Glutamatergic neuron (in vitro differentiated cells): ENCODE measurements at places on chromosomes 7 and 10.
A peak's percentile ranks its signal among the peaks of the same experiment; 100 is the strongest.

GRCh38 chr10:118266098-118266748 is 75.9 kb downstream of the FAM204A start:
- DNase-seq, result no peak

- no peak for DNase-seq
Measured at GRCh38 chr7:140168816-140169215, 8.0 kb downstream of the KDM7A start.

- DNase-seq, result no peak
Measured at GRCh38 chr7:10192074-10192473, 781.6 kb upstream of the PHF14 start.

- no peak for DNase-seq
Measured at GRCh38 chr7:148045521-148045920, 545.0 kb upstream of the C7orf33 start.

DNA sequence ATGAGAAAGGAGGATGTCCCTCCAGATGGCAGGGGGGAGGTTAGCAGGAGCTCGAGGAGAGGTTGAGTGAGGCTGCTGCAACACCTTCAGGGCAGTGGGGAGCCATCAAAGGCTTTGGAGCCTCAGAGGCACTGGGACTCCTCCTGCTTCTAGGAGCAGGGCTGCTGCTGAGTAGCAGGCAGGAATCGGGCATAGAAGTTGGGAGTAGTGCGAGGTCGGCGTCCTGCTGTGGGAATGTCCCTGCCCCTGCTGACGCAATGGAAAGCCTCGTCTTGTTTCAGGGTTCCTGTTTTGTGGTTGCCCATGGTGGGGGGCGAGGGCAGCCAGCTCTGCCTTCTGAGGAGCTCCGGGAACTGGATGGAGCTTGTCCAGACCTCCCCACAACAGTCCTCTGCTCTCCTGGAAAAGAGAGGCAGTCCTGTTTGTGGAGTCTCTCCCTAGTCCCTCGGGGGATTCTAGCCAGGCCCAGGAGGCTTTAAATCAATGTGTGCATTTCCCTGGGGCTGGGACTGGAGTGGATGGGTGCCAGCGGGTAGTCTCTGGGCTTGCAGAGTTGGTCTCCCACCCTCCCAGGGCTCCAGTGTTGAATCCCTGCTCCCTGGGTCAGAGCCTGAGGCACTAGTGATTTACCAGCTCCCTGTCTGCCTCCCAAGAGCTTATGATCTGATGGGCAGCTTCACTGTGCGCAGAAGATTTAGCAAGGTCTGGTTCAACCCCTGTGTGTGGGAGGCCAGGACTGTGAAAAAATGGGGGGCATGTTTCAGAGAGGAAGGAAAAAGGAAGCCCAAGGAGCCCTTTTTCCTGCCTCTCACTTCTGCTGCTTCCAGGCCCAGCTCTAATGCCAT is 98.7 kb upstream of the PPIF start:
- no peak for DNase-seq

- DNase-seq, result no peak
Measured at GRCh38 chr7:30900053-30900452, 11.6 kb upstream of the AQP1 start.

DNA sequence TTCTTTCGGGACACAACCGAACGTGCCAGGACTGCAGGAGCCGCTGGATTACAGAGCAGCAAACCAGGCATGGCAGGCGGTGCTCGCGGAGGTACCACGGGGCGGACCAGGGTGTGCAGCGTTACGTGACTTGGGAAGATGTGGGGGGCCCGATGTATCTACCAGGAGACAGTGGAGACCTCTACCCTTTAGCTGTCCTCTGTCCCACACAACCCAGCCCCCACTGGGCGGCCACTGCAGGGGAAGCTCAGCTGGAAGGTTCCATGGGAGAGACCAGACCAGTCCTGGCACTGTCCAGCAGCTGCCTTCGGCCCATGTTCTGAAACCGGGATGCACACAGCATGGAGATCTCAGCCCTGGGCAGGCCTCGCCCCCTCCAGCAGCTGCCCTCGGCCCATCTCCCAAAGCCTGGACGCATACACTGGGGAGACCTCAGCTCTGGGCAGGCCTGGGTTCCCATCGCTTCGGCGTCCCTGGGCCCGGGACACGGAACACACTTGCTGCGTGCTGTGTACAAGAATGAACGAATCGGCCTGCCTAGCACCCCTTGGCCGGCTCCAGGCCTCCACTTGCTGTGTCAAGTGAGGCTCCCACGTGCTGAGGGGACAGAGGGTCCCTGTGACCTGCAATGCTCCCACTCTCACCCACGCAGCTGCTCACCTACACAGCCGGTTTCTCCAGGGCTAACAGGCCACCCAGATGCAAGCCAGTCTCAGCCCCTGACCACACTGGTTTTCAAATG is 177.4 kb downstream of the ELFN1 start:
- peak; percentile 14 for DNase-seq

GRCh38 chr7:91347290-91347689 is 83.1 kb downstream of the FZD1 start:
- DNase-seq, result no peak

- DNase-seq, result peak; percentile 37
Measured at GRCh38 chr10:126511917-126512479, 123.7 kb upstream of the ADAM12 start.

GRCh38 chr10:101651336-101651735 is 43.6 kb downstream of the FBXW4 start:
- DNase-seq, result no peak

- DNase-seq, result no peak
Measured at GRCh38 chr7:121442845-121443244, 46.7 kb upstream of the FAM3C start.

DNA sequence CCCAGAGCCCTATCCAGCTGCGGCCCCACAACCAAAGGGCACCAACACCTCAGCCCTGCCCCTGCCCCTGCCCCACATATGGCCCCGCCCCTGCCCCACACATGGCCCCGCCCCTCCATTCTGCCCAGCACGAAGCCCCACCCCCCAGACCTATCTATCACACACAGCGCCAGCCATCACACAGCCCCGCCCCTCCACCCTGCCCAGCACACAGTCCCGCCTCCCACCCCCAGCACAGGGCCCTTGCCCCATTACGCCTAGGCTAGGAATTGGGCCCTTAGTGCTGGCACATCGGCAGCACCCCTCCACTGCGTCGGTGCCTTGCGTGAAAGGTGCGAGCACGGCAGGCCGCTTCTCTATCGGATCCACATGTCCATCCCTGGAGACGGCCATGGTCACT is 126.8 kb downstream of the MAD1L1 start:
- no peak for DNase-seq

- DNase-seq, result no peak
Measured at GRCh38 chr7:145478541-145478940, 638.1 kb upstream of the CNTNAP2 start.

DNA sequence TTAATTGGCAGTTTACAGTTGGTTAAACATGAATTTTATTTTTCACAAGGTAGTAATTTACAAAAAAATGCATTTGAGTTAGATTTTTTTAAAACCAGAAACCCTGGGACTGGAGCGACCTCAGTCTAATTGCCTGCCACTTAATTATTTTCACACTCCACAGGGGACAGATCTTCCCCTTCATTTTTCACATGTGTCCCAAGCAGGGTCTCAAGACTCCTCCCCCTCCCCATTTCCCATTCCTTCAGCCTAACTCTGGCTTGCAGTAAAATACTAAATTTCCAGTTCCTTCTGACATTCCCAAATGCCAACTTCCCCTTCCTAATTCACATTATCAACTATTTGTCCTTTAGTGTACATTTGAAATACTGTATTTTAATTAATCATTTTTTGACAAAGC is 948 bp downstream of the ZNF138 start:
- DNase-seq, result no peak
